ENCODE measurements at places on chromosomes 11 and 22.

DNA sequence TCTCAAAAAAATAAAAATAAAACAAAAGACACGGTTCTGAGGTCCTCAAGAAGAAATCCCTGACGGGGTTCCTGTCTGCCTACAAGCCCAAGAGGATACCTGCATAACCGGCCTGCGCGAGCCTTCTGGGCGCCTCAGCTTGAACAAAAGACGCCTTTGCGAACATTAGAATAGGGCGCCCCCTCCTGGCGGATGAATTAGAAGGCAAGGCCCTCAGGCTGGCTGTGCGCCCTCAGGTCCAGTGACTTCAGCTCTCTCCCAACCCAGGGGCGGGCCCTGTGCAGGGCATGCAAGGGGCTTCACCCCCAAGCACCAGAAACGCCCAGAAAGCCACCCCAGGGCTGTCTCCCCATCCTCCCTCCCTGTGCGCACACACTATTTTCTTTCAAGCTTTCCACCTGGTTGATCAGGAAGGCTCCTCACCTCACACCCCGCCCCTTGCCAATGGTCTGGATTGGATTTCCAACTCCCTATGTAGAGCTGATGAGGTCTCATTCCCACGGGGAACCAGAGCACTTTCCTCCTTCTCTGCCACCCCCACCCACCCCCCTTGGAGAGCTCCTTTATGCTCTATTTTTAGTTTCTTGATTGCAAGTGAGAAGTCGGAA, 273.3 kb downstream of the BUD13 start:
- DNase-seq = peak; percentile 31

GRCh38 chr11:101096036-101096704, 33.4 kb downstream of the PGR start:
- no peak for DNase-seq

- DNase-seq = no peak
Measured at GRCh38 chr11:75185866-75186265, 35.0 kb downstream of the SLCO2B1 start.

GRCh38 chr11:1356478-1356960, 33.2 kb upstream of the BRSK2 start:
- no peak for DNase-seq

DNA sequence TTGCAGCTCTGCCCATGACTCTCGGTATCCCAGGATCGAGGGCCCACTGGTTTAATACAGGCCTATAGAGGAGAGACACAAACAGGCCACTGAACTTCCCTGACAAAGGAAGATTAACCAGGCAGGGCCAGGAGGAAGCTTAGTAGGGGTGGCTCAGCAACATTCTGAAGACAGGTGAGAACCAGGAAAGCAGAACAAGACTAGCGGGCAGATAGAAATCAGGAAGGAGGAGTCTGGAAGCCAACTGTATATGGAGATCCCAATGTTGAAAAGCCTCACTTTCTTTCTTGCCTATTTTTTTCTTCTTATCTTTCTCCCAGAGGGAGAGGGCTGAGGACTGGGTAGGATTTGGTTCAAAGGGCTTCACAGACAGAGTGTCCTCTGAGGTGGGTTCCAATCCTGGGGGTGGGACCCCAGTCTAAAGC, 5.4 kb downstream of the PI4KA start:
- DNase-seq = no peak

GRCh38 chr11:132037956-132038355, 667.5 kb downstream of the NTM start:
- DNase-seq = no peak

DNA sequence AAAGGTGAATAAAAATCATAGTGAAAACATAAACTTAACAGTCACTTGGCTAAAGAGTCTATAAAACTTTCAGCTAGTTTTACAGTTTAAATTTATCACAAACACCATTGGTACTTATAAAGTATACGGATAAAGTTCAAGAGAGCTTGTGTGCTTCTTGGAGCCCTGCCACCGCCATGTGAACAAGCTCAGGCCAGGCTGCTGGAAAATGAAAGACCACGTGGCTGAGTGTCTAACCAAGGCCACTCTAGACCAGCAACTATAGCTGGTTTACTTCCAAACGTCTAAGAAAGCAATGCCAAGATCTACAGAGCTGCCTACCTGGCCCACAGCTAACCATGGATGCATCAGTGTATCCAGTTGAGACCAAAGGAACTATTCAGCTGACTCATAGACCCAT, 66.3 kb upstream of the API5 start:
- DNase-seq = no peak

DNA sequence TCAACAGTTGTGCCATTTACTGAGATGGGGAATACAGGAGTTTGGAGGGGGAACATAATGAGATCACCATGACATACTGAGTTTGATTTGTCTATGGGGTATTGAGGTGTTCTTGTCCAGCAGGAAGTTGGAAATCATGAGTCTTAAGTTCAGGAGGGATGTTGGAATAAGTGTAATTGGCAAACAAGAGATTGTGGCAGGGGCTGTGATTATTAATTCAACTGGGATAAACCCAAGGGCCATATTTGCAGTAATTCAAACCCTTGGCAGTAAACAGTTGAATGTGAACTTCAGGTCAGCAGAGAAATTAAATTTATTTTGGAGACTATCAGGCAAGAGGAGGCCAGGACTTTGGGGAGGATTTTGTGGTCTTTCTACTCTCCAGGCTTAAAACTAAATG, 33.4 kb downstream of the ADM start:
- no peak for DNase-seq

- no peak for DNase-seq
Measured at GRCh38 chr11:1433568-1433967, 43.8 kb downstream of the BRSK2 start.

- DNase-seq = peak; percentile 57
Measured at GRCh38 chr11:34825670-34826383, 90.4 kb downstream of the APIP start.

- DNase-seq = no peak
Measured at GRCh38 chr11:77660947-77661346, 23.4 kb upstream of the CLNS1A start.

DNA sequence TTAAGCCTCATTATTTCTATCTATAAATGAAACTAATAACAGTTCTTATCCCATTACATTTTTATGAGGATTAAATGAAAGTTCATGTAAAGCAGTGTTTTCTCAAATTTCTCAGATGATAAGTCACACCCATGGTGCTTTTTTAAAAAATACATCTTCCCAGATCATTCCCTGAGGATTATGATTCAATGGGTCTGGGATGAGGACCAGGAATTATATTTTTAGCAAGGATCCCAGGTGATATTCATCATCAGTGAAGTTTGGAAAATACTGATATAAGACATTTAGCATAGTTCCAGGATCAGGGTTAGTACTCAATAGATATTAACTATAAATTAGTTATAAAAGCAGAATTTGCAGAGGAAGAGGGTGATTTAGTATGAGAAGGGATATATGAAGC, 89.1 kb downstream of the BBOX1 start:
- DNase-seq = no peak

DNA sequence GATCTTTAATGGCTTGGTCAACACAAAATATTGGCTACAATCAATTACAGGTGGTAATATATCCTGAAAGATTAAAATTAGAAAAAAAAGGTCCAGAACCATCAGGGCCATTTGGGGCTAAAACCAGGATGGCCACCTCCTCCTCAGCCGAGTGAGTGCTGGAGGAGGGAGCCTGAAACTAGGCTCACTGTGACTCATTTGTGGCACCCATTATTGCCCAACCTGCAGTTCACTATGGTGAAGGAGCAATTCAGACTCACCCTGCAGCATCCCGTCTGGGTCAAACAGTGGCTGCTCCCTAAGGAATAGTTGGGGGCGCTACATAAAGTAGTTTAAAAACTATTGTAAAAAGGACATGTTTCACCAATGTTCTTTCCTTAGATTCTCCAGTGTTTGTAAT, 60.7 kb downstream of the GLYATL1 start:
- no peak for DNase-seq

DNA sequence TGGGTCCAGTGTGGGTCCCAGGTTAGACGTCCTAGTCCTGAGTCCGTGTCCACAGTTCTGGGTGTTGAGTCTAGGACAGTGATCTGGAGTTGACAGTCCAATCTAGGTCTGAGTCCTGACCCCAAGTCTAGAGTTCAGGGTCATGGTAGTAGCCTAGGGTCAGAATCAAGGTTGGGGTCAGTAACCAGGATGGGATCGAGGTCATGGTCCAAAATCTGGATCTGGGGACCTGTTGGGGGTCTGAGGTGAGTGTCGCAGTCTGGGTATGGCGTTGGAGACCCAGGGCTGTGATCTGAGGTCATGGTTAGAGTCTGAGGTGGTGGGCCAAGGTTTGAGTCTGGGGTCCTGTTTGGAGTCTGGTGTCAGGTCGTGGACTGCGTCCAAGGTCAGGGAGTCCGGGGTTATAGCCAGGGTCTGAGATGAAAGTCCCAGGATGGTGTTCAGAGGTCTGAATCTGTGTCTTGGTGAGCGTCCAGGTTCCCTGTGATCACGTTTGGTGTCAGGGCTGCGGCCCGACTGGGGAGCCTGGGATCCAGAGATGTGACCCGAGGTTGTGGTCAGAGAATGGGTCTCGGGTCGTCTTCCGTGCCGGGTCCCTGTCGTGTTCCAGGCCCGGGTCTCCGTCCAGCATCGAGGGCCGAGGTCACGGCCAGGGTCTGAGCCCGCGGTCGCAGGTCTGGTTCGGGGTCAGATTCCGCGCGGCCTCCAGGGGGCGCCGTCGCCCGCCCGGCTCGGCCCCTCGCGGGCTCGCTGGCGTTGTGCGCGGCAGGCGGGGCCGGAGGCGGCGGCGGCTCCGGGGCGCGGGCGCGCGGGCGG, 432 bp upstream of the GRK2 start:
- DNase-seq = no peak

GRCh38 chr22:22916215-22916951, 28.8 kb downstream of the IGLL5 start:
- no peak for DNase-seq

DNA sequence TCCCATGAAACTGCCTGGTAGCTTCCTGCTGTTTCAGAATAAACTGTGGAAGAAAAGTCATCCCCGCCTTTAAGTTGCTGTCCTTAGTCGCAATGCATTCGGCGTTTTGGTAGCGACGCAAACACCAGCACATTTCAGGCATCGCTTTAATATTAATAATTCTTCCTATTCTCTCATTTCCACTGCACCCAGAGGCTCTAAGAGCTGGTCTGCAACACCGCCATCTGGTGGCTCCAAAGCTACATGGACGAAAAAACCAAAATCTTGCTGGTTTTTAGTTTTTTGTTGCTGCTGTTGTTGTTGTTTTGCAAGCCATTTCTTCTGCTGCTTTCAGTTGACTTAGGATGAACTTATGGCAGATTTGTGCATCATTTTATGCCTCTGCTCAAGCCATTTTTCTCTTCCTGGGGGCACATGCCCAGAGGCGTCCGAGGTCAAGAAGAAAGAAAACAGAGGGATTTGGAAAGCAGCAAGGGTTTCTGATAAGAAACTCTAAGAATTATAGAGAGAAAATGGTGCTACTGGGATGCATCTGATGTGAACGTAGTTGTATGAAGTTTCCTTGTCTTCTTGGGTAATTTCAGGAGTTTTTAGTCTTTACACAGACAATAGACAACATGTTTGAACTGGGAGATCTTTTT, 345.4 kb upstream of the KIRREL3 start:
- DNase-seq = no peak

DNA sequence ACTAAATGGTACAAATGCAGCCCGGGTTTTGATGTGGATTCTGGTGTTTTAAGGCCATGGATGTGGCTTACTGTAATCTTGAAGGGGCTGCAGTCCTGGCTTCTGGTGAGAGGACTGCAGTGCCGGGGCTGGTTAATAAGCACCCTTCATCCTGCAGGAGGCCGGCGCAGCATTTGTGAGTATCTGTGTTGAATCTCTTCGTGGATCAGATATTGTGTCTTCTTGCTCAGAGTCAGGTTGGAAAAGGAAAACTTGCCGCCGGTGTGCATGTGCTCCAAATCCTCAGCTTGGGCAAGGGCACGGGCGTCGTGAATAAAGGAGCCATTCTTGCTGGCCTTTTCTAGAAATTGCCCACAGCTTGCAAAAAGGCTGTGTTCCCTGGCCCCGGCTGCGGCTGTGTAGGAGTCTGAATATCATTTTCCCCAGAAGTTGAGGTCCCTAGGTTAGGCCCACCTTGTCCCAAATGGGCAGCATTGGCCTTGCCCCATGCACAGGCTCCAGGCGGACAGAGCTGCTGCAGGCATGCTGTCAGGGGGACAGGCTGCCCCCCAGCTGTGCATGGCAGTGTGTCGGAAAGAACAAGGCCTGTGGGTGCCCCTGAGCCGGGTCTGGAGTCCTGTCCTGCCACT, 28.9 kb upstream of the PARVB start:
- no peak for DNase-seq

- no peak for DNase-seq
Measured at GRCh38 chr22:26322179-26322905, 106.7 kb upstream of the ASPHD2 start.

- DNase-seq = no peak
Measured at GRCh38 chr11:130099356-130099755, 29.7 kb downstream of the APLP2 start.

DNA sequence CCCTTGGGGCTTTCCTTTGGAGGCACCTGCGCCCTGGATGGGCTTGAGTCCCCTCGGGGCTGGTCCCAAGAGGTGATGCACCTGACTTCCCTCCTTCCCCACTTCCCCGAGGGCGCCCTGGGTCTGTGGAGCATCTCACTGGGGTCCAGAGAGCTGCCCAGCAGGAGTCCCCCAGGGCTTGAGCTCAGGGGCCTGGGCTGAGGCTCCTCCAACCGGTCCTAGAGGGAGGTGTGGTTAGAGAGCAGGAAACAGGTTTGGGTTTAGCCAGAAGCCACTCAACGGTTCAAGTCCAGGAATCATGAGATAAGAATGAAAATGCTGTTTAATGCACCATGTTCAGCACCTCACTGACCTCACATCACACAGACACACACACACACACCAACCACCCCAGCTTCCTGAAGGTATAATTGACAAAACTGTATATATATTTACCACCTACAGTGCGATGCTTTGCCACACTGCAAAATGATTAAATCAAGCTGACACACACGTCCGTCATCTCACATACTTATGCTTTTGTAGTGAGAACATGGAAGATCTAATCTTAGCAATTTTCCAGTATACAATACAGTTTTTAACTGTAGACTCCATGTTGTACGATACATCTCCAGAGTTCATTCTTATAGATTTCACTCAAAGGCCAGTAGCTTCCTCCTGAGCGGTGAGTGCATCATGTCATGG, 628 bp upstream of the IGLL1 start:
- no peak for DNase-seq

GRCh38 chr11:71186806-71187205, 65.6 kb downstream of the SHANK2 start:
- no peak for DNase-seq

GRCh38 chr11:63023841-63024648, 8.4 kb upstream of the SLC22A8 start:
- DNase-seq = peak; percentile 73

GRCh38 chr11:122112470-122113365, 3.3 kb downstream of the BLID start:
- DNase-seq = no peak

DNA sequence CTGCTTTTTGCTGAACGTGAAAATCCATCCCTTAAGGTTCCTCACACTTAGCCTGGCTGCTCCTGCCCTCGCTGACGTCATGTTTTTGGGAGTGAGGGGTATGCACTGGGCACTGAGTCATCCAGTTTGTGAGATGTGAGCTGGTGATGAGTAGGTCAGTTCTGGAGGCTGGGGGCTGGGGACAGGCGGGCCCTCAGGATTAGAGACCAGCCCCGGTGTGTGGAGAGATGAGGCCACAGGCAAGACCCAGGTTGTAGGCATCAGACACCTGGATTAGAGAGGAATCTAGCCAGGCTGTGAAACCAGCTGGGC, 9.2 kb downstream of the KCNC1 start:
- no peak for DNase-seq

All from urinary bladder (tissue), 4 donors.